CD14-positive monocyte (primary cell): ENCODE measurements at places on chromosomes 1 and 21.

GRCh38 chr21:34122047-34122446 lies 48.7 kb downstream of the MRPS6 start:
- DNase-seq = no peak

DNA sequence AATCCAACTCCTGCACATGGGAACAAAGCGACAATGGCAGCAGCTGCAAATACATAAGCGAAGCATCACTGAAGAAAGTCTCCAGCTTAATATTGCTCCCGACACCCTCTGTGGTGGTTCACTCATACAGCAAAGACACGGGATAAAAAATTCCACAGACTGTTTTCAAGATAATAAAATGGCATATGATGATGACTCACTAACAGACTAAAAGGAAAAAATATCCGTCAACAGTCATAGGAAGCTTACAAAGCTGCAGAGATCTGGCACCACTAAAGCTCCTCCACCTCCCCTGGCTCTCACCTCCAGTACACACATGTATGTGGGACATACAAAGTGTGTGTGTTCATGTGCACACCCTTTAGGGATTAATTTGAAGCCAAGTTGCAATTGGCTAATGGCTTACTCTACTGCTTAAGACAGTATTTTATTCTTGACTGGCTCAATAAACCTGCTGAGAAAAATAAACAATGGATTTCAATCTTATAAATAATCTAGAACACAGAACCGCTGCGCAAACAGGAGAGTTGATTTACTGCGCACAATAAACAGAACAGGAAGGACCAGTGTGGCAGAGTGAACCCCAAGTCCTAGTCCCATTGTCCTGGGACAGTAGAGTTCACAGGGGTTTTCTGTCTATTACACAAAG lies 94.4 kb downstream of the SLC45A1 start:
- DNase-seq = no peak

GRCh38 chr1:26277261-26277661 lies 2.6 kb upstream of the SH3BGRL3 start:
- DNase-seq = no peak

- no peak for DNase-seq
Measured at GRCh38 chr1:212962509-212962908, 12.2 kb downstream of the VASH2 start.

DNA sequence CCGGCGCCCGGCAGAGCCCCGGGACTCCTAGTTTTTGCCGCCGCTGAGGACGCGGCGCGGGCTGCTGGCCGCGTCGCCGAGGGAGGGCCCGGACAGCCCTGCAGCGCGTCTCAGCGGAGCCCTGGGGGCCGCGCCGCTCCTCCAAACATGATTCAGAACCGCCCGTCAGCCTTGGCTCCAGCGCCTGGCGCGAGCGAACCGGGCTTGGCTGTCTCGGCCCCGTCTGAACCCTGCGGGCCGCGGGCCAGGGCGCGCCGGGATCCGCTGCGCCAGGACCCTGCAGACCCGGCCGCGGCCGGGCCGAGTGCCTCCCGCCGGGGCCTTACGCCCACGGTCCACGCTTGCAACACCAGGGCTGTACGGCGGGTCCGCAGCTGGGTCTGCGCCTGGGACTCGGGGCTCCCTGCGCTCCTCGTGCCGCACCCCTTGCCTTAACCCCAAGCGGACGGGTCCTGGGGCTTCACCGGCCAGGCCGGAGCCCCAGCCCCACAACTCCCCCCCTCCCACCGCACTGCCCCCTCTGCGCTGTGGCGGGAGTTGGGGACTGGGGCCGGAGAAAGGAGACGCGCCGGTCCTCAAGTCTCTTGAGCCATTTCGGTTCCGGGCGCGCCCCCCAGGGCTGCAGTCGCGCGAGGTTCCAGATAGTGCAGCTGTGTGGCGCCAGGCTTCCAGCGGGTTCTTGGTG lies 48.4 kb upstream of the CD34 start:
- DNase-seq = peak; percentile 29

DNA sequence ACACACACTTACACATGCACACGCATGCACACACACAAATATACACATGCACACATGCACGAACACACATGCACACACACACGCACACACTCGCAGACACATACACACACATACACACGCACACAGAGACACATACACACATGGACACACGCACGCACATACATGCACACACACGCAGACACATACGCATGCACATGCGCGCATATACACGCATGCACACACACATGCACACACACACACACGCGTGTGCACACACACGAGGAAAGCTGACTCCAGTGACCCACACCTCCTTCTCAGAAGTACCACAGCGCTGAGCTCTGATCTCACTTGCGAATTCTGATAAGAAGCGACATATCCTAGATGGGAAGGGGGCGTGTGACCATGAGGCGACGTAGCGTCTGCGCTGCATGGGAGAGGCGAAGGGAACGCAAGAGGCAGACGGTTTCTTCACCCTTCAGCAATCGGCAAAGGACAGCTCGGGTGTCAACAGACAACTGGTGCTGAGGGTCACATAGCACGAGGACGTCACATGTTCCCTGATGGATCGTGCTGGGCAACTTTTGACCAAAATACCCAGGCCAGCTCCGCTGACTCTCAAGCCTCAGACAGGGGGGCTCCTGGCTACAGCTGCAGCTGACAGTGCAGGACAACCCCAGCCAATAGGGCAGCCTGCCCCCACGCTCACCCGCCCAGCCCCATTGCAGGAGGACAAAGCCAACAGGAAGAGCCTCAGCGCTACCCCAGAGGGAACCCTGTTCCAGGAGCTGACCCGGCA lies 16.0 kb upstream of the PDE9A start:
- DNase-seq = no peak

DNA sequence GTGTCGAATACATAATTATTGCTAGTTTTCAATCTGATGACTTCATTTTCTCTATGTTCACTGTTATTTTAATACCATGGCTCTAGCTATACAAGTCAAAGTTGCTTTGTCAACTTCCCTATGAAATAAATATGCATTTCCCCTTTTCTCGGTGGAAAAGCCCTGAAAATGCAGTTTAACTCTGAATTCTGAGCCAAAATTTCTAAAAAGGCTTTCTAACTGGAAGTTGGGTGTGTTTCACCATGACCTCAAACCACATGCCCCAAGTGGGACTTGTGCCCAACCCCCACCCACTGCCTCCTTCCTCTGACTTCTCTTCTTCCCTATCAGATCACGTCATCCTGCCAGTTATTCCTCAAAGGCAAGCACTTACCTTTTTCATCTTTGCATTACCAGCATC lies 8.9 kb downstream of the MKNK1 start:
- peak; percentile 78 for DNase-seq

DNA sequence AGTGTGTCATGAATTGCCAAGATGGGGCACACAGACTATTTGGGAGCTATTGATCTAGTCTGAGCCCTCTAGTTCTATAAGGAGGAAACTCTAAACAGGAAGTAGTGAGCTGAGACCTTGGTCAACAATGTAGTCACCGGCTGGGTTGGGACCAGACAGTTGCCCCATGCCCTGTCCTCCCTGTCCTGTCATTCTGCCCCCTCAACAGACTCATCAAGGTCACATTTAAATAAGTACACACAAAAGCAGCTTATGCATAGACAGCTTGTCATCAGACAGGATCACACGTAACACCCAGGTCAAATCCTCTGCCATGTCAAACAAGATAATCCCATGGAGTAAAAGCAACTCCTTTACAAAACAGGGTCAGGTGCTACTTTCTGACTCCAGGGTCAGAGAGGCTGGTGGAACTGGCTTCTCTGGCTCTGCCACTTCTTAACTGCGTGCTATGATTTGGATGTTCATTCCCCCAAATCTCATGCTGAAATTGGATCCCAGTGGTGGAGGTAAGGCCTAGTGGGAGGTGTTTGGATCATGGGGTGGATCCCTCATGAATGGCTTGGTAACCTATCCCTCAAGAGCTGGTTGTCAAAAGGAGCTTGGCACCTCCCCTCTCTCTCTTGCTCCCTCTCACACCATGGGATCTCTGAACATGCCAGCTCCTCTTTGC lies 128.9 kb downstream of the HIVEP3 start:
- peak; percentile 90 for DNase-seq

DNA sequence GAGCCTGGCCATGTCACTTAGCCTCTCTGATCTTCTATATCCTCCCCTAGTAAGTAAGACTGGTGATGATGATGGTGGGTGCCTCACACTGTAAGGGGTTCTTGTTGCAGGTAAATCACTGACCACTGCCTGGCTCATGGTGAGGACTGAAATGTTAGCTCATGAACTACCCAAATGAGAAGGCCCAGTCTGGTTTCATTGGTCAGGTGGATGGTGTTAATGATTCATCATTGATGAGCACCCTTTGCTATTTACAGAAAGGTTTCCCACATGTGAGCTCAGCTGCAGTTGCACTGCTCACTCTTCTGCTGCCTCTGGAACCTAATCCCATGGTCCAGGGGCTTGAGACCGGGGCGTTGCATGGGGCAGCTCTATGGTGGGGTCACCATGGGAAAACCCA lies 417.7 kb downstream of the PRDM2 start:
- DNase-seq = no peak

GRCh38 chr1:100896481-100896982 lies 642 bp downstream of the SLC30A7 start:
- DNase-seq = peak; percentile 57

DNA sequence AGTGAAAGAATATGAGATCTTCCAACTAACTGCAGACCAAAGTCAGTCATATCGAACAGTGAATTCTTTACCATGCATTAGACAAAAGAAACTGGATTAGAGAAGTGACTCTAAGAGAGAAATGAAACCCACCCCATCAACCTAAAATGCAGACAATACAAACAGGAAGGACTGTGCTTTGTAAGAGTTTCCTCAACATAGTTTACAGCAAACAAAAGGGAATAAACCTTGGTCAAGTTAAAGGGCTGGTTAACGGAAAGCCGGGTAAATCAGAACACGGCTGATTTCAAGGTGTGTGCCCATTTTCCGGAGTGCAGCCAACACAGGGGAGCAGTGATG lies 39.2 kb downstream of the SIPA1L2 start:
- DNase-seq = peak; percentile 74

- DNase-seq = no peak
Measured at GRCh38 chr1:10973552-10973951, 38.9 kb upstream of the TARDBP start.

GRCh38 chr1:207361029-207361428 lies 39.6 kb downstream of the CD55 start:
- DNase-seq = no peak

DNA sequence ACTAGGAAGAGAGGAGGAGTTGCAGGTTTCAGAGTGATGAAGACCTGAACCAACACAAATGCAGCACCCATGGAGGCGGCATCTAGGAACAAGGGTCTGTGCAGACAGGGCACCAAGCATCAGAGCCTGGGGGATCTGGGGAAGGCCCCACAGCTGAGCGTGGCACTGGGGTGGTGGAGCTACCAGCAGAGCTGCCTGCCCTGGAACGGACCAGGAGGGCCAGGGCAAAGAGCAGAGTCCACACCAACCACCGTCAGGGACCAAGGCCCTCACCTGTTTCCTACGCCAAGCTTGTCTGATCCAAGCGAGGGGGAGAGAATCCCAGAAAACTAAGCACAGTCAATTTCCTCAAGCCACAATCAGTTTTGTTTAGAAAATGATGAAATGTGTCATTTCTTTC lies 79.0 kb upstream of the SYT6 start:
- no peak for DNase-seq

DNA sequence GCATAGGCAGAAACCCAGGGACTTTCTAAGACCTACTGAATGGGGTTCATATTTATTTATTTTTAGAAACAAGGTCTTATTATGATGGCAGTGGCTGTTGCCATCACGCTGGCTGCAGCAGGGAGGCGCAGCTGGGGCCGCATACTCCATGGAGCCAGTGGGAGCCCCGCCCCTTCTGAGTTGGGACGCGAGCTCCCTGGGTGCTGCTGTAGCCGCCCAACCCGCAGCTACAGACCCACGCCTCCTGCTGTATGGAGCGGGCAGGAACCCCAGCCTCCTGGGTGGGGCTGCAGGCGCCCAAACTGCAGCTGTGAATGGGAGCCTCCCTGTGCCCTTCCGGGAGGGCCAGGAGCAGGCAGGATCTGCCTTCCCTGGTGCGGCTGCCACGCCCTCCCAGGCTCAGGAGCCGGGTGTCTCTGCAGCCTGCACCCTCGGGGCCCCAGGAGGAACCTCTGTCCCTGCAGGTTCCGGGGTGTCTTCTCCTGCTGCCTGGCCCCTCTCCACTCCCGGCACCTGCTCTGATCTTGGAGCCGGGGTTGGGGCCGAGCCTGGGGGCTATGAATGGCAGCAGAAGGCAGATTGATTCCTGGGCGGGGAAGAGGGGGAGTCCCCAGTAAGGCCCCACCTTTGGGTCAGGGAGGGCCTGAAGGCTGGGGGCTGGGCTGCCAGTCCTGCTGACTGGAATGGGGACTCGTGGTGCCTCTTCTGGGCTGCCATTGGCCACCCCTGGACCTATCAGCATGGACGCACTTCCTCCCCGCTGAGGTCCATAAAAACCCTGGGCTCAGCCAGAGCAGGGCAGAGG lies 66.5 kb upstream of the LRRN2 start:
- DNase-seq = no peak

- DNase-seq = no peak
Measured at GRCh38 chr1:29591601-29592260, 355.4 kb downstream of the PTPRU start.

- peak; percentile 31 for DNase-seq
Measured at GRCh38 chr1:171654942-171655745, 2.7 kb upstream of the MYOC start.

DNA sequence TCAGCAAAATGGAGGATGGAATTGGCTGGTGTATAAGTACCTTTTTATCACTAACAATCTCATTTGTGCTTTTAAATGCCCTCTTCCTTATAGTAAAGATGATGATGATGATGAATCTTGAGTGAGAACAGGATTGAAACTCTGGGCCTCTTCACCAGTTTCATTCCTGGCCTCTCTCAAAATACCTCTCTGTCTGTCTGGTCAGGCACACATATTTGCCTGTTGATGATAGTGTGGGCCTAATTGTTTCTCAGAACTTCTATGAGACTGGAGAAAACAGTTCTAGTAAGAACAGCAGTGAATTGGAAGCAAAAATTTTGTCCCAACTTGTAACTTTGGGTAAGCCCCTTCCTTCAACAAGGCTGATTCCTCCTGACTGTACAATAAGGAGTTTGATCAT lies 94.4 kb upstream of the RGS4 start:
- no peak for DNase-seq

DNA sequence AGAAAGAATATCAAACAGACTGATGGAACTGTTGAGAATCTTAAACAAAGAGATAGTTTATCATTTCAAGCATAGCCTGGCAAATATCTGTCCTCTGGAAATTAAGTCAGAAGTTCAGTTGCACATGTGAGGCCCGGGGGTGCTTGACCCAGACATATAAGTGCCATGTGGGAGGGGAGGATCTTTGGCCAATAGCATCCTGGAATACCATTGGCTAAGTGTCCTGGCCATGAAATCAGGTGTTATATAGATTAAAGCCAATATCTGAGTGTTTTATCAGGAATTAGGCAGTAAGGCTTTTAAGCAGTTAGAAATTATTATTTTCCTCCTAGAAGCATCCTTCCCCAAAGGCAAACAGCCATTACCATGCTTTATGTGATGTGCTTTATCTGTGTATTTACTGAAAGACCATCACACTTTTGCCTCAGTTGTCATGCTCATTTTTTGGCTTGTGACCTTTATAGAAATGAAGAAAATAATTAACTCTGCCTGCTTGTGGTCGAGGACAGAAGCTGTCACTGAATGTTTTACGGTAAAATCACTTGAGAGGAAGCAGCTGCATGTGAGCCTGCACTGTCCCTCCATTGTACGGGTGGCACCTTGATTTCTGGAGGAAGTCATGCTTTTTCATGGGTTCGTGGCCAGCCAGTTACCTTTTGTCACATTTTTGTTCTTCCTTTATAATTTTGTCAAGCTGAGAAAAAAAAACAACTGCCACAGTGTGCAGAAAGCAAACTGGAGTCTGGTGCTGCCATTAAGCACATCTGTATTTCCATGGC lies 259.9 kb upstream of the FMN2 start:
- no peak for DNase-seq

GRCh38 chr1:109901524-109902145 lies 9.0 kb upstream of the CSF1 start:
- DNase-seq = peak; percentile 58
